ENCODE measurements at places on chromosomes 13 and 19. TPM values are rescaled to one million over a fixed set of nuclear protein-coding genes. Genes with fewer than 3 reads are reported as not detected.

- DNase-seq: no peak
Observed at GRCh38 chr13:52744842-52745375, 5.3 kb upstream of the CNMD start.

GRCh38 chr19:4566402-4567051 lies 7.0 kb upstream of the SEMA6B start:
- no peak for DNase-seq

DNA sequence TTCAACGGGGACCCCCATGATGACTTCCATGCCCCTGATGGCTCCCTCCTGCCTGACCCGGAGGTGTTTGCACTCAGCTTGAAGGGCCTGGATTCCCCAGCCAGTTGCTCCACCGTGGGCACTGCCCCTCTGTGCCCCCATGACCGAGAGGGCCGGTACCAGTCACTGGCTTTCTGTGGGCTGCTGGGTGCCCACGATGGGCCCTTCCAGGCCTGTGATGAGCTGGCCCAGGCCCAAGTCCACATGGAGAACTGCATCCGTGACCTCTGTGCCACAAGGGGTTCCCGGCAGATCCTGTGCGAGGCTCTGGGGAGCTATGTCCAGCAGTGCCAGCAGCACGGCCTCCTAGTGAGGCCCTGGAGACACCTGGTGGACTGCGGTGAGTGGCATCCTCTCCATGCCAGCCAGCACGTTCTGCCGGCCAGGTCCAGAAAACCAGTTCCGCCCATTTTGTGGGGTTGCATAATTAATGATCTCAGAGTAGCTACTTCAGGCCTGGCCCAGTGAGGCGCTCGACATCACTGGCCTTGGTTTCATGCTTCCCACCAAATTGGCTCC lies 34.9 kb upstream of the FXYD3 start:
- no peak for DNase-seq

DNA sequence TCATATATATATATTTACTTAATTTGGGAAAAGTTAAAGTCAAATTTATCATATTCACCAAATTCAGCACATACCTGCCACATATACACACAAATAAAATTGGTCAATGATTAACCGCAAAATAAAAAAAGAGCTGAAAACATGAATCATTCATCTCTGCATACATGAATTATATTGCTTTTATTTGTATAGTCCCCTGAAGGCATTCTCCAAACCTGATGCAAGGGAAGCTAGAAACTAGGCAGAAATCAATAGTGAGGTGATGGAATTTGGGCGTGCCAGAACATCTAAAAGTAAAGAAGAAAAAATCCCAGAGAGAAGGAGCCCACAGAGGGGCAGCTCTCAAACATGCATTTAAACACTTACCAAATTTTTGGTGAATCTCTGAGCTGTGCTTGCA lies 60.1 kb downstream of the UFM1 start:
- no peak for DNase-seq

GRCh38 chr19:16400911-16401591 lies 70.7 kb downstream of the EPS15L1 start:
- no peak for DNase-seq

LATS2 gene
- 16.4 TPM for polyA plus RNA-seq

DNA sequence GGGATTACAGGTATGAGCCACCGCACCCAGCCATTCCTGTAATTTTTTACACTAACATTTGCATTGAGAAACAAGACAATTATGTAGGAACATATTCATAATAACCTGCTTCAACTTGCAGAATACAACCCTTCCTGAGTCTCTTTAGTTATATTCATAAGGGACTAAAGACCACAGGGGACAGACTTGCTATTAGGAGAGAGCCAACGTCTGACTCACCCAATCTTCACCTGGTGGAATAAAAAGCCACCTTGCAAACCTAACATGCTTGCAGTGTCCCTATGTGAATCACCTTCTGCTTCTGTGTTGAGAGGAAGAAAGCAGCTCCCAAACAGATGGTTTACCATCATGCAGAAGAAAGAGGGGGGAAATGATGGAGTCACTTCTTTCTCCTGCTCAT lies 456.1 kb downstream of the PCDH9 start:
- no peak for DNase-seq

DNA sequence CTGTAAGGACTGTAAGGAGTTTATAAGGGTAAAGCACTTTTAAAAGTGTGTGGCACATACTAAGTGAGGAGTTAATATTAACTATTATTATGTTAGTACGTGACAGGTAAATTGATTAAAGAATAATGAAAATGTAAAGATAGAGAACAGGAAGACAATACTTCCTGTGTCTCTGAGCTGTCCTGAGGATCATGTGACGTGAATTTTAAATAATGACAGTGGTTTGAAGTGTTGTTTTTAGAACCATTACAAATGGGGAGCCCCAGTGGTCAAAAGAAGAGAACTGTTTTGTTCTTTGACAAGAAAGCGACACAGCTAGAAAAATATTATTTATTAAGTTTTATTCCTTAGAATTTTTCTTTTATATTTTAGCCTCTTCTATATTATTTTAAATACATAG lies 241.2 kb upstream of the STARD13 start:
- no peak for DNase-seq
